Transverse colon (tissue), 4 donors: ENCODE measurements at places on chromosomes 7 and 10.
A peak's percentile ranks its signal among the peaks of the same experiment; 100 is the strongest.

GRCh38 chr10:122112021-122112616, 123.2 kb downstream of the TACC2 start:
- DNase-seq, result peak; percentile 20

GRCh38 chr7:48101352-48101751, 12.3 kb downstream of the UPP1 start:
- no peak for DNase-seq

DNA sequence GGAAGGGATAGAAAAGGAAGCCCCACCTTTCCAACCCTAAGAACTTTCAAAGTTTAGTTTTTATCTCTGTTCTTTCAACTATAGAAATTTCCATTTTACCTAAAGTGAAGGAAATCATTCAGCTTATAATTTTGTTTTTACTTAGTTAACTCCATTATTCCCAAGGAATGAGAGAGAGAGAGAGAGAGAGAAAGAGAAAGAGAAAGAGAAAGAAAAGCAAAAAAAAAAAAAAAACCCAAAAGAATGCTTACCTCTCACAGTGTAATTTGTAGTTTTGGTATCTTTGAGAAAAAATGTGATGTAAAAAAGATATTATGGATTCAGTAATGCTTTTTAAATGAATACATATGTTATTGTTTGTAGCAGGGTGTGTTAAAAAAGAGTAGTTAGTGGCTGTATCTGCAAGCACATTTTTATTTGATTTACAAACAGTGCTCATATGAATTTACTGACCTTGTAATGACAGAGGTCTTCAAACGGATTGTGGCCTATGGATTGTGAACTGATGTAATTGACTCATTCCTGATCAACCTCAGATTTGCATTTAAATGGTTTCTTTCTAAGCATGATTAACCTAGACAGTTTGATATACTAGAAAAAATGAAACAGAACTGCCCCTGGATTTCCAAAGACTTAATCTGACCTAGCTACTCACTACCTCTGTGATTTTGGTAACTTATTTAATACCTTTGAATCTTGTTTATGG, 64.9 kb downstream of the LCOR start:
- DNase-seq, result no peak

DNA sequence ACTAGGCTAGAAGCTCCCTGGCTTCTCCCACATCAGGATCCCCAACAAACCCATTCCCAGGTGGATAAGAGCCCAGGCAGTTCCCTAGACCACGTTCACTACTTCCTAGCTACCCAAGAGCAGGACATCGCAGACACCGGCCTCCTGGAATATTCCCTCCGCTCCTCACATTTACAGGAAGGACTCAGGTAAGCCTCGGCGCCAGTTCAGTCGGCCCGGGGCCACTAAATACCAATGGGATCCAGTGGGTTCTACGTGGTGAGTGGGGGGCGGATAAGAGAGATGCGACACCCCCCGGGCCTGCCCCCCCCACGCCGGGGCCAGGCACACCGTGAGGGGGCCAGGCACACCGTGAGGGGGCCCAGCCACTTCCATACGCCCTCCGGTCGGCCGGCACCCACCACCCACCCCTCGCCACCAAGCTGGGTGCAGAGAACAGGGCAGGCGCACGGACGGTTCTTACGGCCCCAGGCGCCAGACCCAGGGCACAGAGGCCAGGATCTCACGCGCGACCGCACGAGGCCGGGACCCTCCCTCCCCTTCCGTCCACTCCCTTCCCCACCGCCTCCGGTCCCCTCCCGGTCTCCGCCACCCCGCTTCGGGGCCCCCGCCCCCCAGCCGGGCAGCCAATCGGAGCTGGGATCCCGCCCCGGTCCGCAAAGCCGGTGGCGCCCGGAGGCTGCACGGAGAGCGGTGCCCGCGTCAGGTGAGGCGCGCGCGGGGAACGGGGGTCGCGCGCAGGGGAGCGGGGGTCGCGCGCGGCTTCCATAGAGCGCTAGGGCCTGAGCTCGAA, at the start of gene BLVRA:
TSS of gene BLVRA (plus strand) at position 652 of the 793 bp plus-strand sequence. CDS start 12,479 bp downstream, outside the sequence.
- DNase-seq, result peak; percentile 72

GRCh38 chr10:62861507-62861906, 45.3 kb upstream of the EGR2 start:
- no peak for DNase-seq

- no peak for DNase-seq
These were observed 80.5 kb upstream of the INSYN2A start for GRCh38 chr10:127276794-127277462.

GRCh38 chr7:91228327-91228726, 35.9 kb upstream of the FZD1 start:
- DNase-seq, result no peak
